ENCODE measurements at places on chromosomes 16 and 17.

DNA sequence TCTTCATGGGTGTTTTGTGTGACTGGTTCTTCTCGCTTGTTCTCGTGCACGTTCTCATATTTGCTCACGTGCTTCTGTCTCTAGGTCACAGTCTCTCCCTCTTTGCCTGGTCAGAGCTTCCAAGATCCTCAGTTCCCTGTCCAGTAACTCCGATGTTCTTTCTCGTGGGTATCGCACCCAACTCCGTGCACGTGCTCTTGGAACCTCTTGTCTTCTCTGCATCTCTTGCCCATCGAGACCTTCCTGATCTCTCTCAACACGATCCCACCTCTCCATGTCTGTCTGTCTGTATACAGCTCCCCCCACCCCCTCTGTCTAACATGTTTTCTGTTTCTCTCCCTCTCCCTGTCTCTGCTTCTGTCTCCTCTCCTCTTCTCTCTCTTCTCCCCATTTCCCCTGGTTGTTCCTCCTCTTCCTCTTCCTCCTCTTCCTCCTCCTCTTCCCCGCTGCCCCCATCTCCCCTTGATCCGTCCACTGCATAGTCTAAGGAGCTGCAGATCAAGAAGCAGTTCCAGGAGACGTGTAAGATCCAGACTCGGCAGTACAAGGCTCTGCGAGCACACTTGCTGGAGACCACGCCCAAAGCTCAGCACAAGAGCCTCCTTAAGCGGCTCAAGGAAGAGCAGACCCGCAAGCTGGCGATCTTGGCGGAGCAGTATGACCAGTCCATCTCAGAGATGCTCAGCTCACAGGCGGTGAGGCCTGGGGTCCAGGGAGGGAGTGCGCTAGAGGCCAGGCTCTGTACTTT, 6.1 kb downstream of the HIRIP3 start:
- DNase-seq: no peak

- DNase-seq: no peak
Measured at GRCh38 chr17:2090210-2090641, 35.3 kb downstream of the HIC1 start.

GRCh38 chr16:10964891-10965326, 20.5 kb downstream of the CLEC16A start:
- no peak for DNase-seq

GRCh38 chr17:8082292-8082691, 5.2 kb downstream of the ALOX12B start:
- DNase-seq: no peak

GRCh38 chr17:64411999-64412771, 21.5 kb upstream of the PECAM1 start:
- peak; percentile 75 for DNase-seq

DNA sequence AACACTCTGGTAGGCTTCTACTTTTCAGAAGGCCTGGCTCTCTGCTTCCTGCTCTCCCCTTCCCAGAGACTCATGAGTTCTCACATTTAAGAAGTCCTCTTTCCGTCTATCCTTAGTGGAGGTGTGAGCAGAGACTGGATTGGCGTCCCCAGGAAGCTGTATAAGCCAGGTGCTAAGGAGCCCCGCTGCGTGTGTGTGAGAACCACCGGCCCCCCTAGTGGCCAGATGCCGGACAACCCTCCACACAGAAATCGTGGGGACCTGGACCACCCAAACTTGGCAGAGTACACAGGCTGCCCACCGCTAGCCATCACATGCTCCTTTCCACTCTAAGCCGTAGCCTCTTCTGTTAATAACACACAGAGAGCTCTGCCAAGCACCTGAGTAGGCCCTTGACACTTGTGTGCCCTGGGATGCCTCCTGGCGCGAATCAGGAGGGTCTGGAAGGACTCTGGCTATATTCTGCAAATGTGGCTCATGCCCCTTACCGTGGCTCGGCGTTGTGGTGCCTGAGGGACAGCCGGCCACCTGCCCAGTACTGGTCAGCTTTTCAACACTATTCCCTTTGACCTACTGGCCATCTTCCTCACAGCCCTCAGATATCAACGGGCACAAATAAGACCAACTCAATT, 13.9 kb downstream of the CYB5D2 start:
- DNase-seq: no peak

DNA sequence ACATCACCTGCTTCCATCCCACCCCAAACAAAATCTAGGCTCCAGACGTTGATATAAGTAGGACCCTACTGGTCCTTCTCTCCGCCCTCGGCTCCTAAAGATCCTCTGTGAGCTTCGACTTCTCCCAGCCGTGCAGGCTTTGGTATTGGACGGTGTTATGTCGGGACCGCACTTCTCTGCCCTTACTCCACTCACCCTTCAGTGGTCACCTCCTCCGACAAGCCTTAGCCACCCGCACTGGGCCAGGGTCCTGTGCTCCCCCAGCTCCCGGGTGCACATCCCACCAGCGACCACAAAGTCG, 1.6 kb downstream of the PSMB10 start:
- DNase-seq: no peak

DNA sequence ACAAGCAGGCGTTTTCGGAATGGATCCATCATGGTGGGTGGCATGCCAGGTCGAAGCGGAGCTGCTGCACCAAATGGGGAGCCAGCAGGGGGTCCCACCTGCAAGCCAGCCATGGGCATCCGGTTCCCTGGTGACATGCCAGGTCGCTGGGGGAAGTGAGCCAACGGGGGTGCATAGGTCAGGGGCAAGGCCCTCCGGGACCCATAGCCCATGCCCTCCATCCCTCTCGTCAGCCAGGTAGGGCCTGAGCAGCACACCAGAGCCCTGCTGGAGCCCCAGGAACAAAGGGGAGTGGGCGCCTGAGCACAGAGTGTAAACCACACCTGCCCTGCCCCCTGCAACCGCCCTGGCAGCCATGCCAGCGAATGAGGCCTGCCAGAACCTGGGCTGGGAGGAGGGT, 5.0 kb downstream of the SMARCD2 start:
- DNase-seq: no peak

GRCh38 chr16:11417487-11417886, 72.2 kb downstream of the RMI2 start:
- no peak for DNase-seq

Data from Peyer's patch (tissue), 4 donors.